Heart right ventricle (tissue), 16 donors: ENCODE measurements at places on chromosomes 3 and 15.

DNA sequence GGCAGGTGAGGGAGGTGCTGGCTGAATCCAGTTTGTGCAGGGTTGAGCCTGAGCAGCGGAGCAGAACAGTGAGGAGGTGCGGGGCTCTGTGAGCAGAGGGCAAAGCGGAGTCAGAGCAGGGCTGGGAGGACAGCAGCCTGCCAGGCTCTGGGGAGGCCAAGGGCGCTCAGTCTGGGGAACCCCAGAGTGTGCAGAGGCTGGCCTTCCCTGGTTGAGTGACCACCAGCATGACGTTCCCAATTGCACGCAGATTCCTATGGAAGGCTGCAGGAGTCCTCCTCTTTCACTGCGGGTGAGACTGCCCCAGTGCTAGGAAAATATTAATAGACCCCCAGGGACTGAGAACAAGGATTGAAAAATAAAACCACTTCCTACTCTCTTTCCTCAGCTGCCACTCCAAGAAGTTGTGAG, 13.2 kb downstream of the MRAS start:
- DNase-seq = no peak

DNA sequence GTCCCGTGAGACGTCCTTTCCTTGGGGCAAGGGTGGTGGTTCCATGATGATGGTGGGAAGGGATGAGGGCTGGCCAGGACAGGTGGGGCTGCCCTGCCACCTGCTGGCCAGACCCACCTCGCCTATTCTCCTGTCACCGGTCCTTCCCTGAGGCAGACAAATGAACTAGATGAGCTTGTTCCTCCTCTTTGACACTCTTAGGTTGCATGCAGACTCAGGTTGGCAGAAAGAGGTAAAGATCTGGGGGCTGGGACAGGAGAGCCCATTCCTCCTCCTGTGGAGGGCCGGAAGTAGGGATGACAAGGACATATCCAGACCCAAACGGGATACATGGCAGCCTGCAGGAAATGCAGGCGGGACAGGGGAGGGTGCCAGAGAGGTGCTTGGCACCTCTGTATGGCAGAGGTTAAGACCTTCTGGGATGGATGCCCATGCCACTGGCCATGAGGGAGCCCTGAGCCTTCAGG, 38.6 kb downstream of the ACSBG1 start:
- DNase-seq = peak; percentile 2

DNA sequence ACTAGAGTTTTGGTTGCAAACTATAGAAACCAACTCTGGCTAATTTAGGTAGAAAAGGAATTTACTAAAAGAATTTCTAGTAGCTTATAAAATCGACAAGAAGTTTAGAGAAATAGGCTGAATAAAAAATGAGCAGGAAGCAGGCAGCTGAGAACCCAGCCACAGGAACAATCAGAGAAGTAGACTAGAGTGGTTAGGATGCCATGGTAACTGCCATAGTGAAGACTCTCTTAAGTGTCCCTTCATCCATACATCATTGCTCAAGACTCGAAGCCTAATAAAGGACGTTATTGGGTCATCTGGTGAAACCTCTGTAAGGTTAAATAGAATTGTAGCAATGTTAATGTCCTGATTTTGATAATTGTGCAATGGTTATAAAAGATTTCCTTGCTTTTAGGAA, 13.8 kb downstream of the AVEN start:
- DNase-seq = no peak

- DNase-seq = no peak
These were observed 34.7 kb upstream of the SACM1L start for GRCh38 chr3:45654397-45654944.

DNA sequence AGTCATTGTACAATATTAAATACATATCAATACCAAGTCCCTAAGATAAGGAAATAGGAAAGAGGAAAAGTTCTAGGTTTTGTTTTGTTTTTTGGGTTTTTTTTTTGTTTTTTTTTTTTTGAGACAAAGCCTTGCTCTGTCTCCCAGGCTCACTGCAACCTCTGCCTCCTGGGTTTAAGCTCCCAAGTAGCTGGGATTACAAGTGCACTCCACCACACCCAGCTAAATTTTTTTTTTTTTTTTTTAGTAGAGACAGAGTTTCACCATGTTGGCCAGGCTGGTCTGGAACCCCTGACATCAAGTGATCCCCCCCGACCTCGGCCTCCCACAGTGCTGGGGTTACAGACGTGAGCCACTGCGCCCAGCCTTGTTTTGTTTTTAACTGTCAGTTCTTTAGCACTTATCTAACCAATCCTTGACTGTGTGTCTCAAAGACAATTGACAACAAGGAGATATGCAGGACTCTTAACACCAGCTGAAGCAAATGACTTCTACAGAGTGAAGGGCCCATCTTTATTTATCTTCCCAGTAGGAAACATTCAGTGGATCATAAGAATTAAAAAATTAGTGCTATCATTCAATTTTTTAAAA, 100.0 kb upstream of the RAP2B start:
- no peak for DNase-seq

DNA sequence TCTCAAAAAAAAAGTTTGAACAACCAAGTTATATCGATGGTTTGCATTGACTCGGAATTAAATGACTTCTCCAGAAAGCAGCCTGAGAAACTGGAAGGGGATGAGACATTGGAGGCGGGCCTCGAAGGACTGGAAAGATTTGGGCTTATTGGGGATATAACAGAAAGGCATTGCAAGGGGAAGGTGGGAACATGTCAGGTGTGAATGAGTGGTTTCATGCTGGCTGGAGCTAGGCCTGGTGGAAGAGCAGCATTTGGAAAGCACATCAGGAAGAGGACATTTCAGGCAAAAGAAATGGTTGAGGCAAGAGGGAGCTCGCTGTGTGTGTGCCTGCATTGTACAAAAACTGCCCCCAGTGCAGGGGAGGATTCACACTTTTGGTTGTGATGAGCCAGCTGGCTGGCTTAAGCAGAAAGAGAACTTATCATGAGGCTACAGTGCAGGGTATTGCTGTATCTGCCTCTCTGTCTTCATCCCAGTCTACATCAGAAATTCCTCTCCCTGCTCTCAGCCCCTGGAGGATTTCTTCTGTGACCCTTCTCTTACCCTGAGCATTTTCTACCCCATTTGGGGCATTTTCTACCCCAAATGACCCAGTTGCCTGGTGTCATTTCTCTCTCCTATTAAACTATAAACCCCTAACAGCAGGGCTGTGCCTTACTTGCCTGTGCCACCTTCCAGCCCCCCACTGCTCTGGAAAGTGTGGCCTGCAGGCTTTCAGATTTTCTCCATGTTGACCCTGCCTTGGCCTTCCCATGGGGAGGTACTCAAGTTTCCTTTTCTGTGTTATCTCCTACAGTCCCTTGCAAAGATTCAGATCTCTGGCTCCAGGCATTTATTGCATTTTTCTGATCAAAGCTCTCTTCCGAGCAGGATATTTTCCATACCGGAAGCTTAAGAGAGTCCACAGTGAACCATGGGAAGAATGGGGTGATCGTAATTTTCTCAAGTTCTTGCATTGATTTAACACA, 64.4 kb upstream of the FLNB start:
- DNase-seq = no peak

DNA sequence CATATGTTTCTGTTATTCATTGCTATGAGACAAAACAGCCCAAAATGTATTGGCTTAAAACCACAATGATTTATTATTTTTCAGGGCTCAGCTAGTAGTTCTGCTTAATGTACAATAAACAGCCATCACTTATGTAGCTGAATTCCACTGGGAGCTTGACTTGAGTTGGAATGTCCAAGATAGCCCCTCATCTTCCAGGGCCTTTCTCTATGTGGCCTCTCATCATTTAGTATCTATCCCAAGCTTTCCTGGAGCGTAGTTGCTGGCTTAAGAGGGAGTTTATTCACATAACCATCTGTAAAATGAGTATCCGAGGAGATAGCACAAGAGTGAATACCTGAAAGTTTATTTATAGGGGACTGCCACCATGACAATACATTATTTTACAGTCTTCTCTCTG, 176.8 kb downstream of the EPHA6 start:
- DNase-seq = no peak
